ENCODE measurements at places on chromosomes 2 and 18. TPM values are rescaled to one million over a fixed set of nuclear protein-coding genes. Genes with fewer than 3 reads are reported as not detected.

DNA sequence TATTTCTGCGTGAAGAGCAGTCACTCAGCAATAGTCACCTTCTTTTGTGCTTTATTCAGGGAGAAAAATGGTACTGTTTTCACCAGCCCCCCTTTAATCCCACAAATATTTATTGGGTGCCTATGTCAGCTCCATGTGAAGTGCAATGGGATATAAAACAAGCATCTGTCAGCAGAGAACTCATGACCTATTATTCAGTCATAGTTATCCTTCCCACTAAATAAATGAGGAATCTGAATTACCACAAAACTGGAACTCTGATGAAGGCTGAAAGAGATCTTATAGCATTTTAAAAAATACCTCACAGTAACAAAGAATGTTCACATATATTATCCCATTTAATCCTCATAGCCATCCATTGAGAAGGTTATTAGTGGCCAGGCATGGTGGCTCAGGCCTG is 45.8 kb downstream of the DHX57 start:
- H3K27ac ChIP-seq = no peak overlapping the region
- no peaks in the 10 kb centered on the region for H3K27me3 ChIP-seq

- H3K36me3 ChIP-seq = peaks cover 17% of the 10 kb centered on the region
- H3K27me3 ChIP-seq = peaks cover 8% of the 10 kb centered on the region
- H3K27ac ChIP-seq = no peak overlapping the region
Observed at GRCh38 chr2:46216213-46216612, 81.0 kb upstream of the EPAS1 start.

- H3K36me3 ChIP-seq = no peaks in the 10 kb centered on the region
- H3K27ac ChIP-seq = no peak overlapping the region
- DNase-seq = no peak
- peaks cover 6% of the 10 kb centered on the region for H3K4me1 ChIP-seq
- peaks cover 24% of the 10 kb centered on the region for H3K27me3 ChIP-seq
Observed at GRCh38 chr2:199740111-199740428, 110.9 kb downstream of the FTCDNL1 start.

ZNF892 gene
- total RNA-seq = 3.3 TPM

GRCh38 chr18:70422391-70422965 is 133.6 kb downstream of the SOCS6 start:
- no peaks in the 10 kb centered on the region for H3K36me3 ChIP-seq
- no peak overlapping the region for H3K4me3 ChIP-seq
- peaks cover 4% of the 10 kb centered on the region for H3K4me1 ChIP-seq
- no peak for DNase-seq

- no peak for DNase-seq
- peaks cover 3% of the 10 kb centered on the region for H3K4me1 ChIP-seq
- no peak overlapping the region for H3K4me3 ChIP-seq
Observed at GRCh38 chr2:233281992-233282603, 25.5 kb upstream of the SAG start.

DNA sequence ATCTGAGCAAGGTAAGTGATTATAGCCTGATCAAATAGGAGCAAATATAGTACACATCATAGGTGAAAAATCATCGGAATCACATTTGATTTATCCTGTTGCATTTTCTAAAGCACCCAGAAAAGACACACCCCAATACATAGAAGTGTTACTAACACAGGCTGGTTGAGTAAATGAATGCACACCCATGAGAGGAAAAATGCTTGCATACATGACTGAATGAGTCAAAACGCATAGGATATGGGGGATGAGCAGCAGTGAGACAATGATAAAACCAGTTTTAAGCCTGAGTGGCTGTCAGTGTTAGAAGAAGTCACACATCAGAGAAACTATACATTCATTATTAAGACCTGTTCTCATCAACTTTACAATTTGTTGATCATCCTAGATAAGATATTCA is 449.6 kb upstream of the CDH20 start:
- DNase-seq = no peak
- no peaks in the 10 kb centered on the region for H3K27me3 ChIP-seq
- no peaks in the 10 kb centered on the region for H3K4me1 ChIP-seq
- H3K27ac ChIP-seq = no peak overlapping the region
- no peaks in the 10 kb centered on the region for H3K36me3 ChIP-seq

- DNase-seq = no peak
- no peaks in the 10 kb centered on the region for H3K36me3 ChIP-seq
- peaks cover 77% of the 10 kb centered on the region for H3K4me1 ChIP-seq
- peak overlapping the region; percentile 84 for H3K27ac ChIP-seq
Observed at GRCh38 chr2:203893401-203893800, 25.8 kb downstream of the CTLA4 start.

DNA sequence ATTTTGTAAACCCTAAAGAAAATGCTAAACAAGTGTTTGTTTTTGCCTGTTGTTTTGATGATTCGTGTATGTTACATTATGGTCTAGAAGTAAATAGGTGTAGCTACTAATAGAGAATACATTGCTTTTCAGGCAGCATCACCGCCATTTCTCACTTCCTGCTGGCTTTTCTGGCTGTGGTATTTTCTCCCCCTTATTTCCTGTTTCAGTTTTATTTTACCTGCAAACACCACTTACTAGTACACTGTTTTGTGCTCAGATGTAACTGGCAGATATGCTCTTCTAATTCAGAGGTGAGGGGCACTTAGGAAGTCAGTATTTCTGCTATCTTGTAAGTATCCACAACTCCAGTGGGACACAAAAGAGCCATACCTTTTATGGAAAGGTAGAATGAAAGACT is 38.1 kb upstream of the SLC3A1 start:
- H3K27ac ChIP-seq = peak overlapping the region; percentile 36
- H3K4me3 ChIP-seq = no peak overlapping the region
- H3K36me3 ChIP-seq = peaks cover 2% of the 10 kb centered on the region
- DNase-seq = peak; percentile 34

DNA sequence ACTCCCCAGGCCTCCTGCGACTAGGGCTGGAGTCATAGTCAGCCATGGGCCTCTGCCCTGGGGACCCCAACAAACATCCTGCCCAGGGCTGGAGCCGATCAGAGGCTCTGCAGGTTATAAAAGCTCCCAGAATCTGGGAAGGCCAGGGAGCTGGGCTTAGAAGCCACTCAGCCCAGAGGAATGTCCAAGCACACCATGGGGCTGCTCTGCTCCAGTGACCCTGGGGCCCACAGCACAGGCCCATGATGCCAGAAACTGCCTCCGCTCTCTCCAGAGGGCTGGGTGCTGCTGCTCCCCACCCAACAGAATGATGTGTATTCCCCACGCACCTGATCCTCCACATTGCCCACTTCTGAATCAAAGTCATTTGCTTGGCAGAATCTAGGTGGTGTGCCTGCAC is 88.5 kb downstream of the ARMC9 start:
- no peaks in the 10 kb centered on the region for H3K4me1 ChIP-seq
- DNase-seq = no peak
- H3K27me3 ChIP-seq = no peaks in the 10 kb centered on the region
- H3K36me3 ChIP-seq = no peaks in the 10 kb centered on the region
- no peak overlapping the region for H3K4me3 ChIP-seq
